Activated CD4-positive, alpha-beta T cell treated with anti-CD3 and anti-CD28 coated beads, Interleukin-2, amount 50 U/mL, for 1 hour (primary cell): ENCODE measurements at places on chromosomes 5 and 9.

DNA sequence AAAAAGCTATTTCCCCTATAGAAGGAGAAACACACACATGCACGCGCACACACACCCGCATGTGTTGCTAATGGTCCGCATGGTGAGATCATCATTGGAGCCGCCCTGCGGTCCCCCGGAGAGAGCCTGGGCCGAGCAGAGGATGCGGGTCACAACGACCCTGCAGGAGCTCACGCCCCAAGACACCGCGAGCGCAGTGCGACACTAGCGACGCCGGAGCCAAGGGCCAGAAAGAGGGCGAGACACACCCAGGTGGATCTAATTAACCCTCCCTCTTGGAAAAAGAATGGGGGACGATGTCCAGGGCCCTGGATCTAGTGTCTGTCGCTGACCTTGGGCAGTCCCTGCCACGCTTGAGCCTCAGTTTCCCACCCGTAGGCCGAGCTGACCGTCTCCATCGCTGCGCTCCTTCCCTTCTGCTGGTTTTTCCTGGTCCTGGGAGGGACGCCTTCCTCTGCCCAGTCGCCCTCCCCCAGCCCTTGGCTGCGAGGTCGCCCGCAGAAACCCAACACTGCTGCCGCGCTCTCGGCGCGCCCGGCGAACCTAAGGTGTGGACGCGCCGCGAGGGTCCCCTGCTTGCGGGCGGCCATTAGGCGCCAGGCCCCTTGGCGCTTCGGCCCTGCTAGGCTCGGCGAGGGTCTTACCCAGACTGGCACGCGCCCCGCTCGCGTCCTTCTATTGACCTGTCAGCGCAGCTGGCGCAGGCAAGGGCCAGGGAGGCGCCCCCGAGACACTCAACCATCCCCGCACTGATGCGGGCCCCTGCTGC lies 47.5 kb upstream of the RNF20 start:
- no peak for DNase-seq

DNA sequence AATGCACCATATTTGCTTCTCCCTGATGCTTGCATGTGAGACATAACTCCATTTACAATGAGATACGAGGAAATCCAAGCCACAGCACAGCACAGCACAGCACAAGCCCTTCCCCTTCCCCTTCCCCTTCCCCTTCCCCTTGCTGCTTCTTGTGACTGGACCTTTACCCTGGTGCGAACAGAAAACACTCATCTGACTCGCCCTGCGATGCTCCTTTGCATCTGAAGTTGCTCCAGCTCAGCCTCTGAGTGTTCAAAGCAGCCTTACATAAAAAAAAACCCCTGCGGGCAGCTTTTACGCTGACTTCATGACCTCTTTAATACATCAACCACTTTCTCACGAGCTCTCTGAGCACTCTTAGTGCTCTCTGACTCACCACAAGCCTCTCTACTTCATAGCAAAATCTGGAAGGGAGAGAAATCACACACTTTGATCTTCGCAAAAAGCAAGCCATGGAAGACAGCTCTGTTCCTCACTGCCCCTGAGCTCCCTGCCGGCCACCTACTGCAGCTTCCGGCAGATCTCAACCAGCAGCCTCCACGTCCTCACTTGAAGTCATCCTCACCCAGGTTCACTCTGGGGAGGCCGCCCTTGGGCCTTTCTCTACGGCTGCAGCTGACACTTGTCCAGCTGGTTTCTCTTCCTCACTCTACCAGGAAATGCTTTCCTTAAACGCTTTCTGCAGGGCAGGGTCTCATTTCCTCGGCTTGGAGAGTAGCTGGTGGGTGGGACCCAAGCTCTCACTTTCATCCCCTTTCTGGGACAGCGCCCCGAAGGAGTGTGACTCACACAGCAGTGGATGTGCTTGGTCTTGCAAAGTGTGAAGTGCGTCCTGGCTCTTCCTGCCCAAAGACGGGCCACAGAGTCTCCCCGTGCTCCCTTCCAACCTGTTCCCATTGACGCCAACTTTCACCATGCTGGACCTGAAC lies 5.3 kb downstream of the SLC34A1 start:
- peak; percentile 46 for DNase-seq

DNA sequence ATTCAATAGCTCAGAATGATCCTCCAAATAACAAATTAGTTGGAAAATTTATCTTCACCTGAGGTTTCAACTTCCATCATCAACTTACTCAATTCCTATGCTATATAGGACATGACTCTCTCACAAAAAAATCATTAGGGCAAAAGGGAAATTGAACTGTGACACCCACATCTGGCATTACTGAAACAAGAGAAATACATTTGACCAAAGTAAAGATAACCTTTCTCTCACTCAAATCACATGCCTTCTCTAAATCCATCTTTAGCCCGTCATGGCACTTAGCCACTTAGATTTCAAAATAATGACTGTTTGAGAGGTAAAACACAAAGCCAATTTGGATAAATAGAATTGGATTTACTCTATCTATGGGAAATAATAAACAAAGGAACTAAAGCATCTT lies 126.4 kb downstream of the ADAMTS6 start:
- no peak for DNase-seq

GRCh38 chr9:124947727-124948391 lies 7.0 kb upstream of the GOLGA1 start:
- no peak for DNase-seq

GRCh38 chr9:116975126-116975525 lies 288.0 kb downstream of the TRIM32 start:
- no peak for DNase-seq

DNA sequence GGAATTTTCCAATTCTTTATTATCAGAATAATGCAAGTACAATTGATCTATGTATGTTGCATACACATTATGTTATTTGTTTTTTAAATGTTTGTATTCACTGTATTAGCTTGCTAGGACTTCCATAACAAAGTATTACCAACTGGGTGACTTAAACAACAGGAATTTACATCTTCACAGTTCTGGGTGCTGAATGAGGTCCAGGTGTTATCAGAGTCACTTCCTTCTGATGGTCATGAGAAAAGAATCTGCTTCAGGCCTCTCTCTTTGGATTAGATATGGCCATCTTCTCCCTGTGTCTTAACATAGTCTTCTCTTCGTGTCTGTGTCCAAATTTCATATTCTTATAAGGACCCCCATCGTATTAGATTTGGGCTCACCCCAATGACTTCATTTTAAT lies 229.1 kb upstream of the TRPC7 start:
- DNase-seq, result no peak

GRCh38 chr5:135493406-135494180 lies 41.4 kb upstream of the TIFAB start:
- DNase-seq, result no peak

- no peak for DNase-seq
Measured at GRCh38 chr5:15938186-15938585, 241.4 kb downstream of the MARCHF11 start.

DNA sequence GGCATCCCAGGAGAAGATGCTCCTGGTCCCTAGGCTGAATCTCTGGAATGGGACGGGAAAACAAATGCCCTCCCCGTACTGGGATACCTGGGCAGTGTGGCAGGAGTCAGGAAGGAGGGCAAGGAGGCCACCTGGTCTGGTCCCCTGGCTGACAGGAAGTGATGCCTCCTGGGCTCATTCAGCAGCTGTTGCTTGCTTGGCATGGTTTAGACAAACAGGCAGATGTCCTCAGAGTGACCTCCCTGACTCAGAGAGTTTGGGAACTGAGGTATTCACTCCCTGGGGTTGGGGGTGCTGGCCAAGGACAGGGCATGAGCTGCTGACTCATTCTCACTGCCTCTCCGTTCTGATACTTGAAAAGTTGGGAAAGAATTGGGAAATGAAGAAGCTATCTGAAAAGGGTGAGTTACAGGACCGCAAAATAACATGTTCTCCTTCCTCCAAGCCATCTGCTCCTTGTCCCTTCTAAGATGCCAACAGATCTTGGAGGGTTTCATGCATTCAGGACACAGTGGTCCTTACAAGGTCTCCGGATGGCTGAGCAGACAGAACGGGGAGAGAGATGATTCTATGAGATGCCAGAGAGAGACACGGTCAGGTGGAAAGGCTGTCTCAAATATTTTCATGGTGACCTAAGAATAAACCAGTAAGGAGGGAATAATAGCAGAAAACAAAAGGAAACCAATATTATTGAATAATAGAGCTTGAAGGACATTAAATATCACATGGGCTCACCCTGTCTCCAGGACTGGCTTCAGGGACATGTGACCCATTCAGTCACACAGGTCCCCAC lies 534.5 kb downstream of the BNC2 start:
- no peak for DNase-seq

- peak; percentile 11 for DNase-seq
Measured at GRCh38 chr9:33167972-33168461, 881 bp upstream of the B4GALT1 start.

DNA sequence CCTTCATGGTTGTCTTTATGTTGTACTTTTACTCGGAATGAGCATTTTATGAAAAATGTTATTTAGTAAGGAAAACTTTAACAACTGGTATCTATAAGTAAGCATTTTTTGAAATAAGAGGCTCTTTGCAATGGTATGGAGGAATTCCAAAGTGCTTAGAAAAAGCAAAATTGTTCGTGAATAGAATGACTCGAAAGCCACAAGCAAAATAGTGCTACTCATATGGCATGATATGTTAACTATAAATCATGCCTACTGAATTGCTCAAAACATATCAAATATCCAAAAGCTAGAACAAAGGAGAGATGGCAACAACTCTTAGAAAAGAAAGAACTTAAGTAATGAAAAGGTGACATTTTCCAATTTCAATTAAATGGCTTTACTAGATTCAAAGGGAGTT lies 216.3 kb downstream of the KIAA0825 start:
- DNase-seq, result no peak

- no peak for DNase-seq
Measured at GRCh38 chr5:77066184-77066583, 20.9 kb downstream of the ZBED3 start.

- DNase-seq, result no peak
Measured at GRCh38 chr5:170303549-170303948, 6.0 kb upstream of the LCP2 start.

- DNase-seq, result no peak
Measured at GRCh38 chr9:118302721-118303120, 598.5 kb downstream of the TLR4 start.

DNA sequence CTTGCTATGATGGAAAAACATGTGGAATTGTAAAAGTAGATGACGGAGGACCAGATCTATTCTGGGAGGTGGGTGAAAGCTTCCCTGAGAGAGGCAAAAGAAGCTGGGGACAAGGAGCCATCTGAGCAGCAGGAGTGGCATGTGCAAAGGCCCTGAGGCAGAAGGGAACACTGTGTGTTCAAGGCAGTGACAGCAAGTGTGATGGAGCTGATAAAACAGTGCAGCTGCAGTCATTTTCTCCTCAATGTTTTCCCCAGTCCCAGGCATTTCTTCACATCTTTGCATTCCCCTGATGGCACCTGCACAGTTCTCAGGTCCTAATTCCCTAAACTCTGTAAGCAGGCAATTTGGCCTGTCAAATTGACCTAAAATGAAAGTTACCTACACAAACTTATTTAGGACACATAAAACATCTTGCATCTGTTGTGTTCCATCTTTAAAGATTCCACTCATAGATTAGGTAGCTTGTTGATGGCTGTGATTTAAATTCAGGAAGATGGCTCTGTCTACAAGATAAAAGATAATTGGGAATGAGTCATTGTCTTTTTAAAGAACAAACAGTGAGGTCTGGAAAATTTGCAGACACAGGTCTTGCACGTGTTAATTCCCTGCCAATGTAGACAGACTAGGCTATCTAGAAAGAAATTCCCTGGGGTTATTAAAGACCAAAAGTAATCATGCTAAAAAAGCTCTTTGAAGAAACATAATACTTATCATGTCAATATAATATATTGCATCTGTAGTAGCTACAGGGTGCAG lies 289.6 kb upstream of the SGCD start:
- no peak for DNase-seq

DNA sequence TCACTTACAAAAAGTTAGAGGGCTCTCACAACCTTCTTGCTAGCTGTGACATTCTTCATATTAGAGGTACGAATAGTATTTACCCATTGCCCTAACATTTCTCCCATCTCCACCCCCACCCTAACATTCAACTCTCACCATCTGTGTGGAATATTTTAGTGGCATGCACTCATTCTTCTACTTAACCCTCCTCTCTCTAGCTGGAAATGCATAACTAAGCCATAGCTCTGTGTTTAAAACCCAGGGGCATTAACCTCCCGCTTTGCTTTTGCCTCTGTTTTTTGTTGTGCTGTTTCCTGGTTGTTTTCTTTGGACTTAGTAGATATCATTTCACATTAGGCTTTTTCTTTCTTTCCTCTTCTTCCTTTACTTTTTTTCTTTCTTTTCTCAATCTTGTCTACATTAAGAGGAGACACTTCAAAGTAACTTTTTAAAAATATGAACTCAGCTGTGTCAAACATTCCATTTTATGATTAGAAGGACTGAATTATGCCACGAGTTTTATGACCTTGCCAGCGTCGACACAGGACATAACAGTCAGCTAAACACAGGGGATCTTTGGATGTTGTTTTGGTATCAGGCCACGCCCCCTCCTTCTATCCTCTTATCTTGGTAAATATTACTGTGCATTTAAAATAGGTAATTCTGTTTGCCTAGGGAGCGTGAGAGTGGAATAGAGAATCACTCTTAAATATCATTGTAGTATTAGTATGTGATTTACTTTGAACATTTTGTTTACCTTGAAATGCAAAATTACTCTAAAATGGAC lies 236.0 kb downstream of the CD180 start:
- DNase-seq, result no peak

DNA sequence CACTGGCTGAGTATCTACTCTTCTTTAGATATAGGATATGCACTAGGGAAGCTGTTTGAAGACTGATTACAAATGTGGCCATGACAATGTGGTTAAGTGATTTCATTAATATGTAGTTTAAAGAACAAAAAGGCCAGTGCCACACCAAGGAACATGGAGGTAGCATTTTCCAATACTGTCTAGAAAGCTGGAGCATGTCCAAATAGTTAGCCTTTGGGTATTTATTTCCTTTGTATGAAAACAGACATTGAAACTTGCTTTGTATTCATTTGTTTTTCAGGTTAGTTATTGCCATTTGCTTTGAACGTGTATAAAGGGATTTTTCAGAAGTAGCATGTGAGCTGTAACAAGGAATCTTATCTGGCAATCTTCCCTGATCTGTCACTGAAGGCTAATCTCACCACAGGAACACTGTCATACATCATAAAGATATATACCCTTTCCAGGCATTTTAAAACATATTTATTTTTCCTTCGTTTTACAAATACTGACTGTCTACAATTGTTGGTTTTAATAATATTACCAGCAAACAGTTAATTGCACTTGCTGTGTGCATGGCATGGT lies 93.4 kb downstream of the PLPPR1 start:
- no peak for DNase-seq

DNA sequence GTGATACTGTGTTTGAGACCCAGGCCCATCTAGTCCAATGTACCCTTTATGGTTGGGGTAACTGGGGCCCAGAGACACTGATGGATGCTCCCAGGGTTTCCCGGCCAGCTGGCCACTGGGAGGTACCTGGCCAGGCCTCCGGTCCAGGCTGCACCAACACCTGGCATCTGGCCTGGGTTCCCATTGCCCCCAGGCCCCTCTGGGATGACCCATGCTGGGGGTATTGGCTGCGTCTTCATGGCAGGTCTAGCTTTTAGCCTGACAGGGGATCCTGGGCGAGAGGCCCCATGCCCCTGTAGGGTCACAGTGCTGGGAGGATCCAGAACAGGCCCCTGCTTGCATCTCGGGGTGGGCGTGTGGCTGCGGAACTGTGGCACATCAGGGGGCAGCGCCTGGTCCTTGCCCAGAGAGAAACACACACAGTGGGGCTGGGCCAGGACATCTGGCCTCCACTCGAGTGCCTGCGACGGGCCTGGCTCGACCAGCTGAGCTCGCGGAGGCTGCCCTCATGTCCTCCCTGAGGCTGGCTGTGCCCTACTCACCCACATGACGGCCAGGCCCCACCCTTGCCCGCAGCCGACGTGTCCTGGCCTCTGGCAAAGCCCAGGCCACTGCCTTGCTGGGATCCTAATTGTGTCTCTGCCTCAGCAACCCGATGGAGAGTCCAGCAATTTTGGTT lies 21.5 kb upstream of the COL5A1 start:
- DNase-seq, result no peak
